Right renal cortex interstitium (tissue), 3 donors: ENCODE measurements at places on chromosomes 2 and 18. TPM values are rescaled to one million over a fixed set of nuclear protein-coding genes. Genes with fewer than 3 reads are reported as not detected.

- DNase-seq, result no peak
These were observed 2.2 kb upstream of the SLC3A1 start for GRCh38 chr2:44273076-44273475.

- no peak for DNase-seq
These were observed 3.8 kb downstream of the FN1 start for GRCh38 chr2:215431778-215432758.

GRCh38 chr2:201975434-201975833 lies 58.2 kb upstream of the FZD7 start:
- no peak for DNase-seq

GRCh38 chr2:168166902-168167510 lies 80.4 kb downstream of the STK39 start:
- no peak for DNase-seq

The STK16 gene
- 41.8 TPM for polyA plus RNA-seq
